Right ventricle myocardium inferior (tissue), 1 donor: ENCODE measurements at places on chromosomes 5 and 9. TPM values are rescaled to one million over a fixed set of nuclear protein-coding genes. Genes with fewer than 3 reads are reported as not detected.

The SPINK7 gene
- total RNA-seq: not detected

GRCh38 chr9:89969881-89970639 lies 365.2 kb downstream of the GADD45G start:
- no peak for DNase-seq

The DMGDH gene
- 2.0 TPM for total RNA-seq

GRCh38 chr5:112253478-112254250 lies 165.4 kb downstream of the EPB41L4A start:
- no peak for DNase-seq

DNA sequence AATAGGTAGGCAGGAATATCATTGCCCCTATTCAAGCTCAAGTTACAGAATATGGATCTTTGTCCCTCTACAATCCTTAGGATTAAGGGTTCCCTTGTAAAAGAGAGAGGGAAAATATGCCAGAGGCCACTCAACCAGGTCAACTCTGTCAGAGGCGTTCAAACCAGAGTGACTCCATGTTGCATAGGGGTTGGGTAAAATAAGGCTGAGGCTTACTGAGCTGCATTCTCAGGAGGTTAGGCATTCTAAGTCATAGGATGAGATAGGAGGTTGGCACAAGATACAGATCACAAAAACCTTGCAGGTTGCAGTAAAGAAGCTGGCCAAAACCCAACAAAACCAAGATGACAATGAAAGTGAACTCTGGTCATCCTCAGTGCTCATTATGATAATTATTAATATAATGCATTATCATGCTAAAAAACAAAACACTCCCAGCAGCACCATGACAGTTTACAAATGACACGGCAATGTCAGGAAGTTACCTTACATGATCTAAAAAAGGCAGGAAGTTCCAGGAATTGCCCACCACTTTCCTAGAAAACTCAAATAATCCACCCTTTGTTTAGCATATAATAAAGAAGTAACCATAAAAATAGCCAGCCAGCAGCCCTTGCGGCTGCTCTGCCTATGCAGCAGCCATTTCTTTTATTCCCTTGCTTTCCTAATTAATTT lies 64.8 kb downstream of the ERP44 start:
- DNase-seq: no peak

DNA sequence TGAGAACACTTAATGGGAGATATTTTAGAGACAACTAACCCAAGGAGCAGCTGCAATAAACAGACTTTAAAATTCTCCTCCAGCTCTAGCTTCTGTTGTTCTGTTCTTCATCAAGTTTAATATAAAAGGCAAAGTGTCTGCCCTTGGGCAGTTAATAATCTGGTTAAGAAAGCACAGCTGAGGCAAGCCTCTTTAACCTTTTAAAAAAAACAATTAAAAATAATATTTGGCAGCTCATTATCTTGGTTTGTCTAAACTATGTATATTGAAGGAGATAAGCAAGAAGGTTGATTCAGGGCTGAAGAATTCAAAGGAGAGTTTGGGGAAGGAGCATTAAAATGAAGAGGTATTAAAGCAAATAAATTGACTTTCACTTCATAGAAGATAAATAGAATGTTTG lies 75.4 kb downstream of the TSSK1B start:
- no peak for DNase-seq

DNA sequence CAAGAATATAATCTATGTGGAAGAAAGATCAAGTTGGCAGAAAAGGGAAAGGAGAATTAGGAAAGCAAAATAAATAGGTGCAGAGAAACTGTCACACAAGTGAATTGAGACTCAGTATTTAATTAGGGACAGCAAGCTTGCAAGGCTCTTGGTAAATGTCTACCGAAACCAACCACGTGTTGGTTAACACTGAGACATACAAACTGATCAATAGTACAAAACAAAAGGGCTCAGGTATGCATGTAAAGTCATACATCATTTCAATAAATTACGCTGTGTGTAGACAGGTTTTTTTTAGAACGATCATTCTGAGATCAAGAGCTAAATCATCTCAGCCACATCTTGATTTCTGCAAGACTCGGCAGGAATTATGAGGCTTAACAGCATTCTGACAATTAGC lies 225.4 kb downstream of the EBF1 start:
- DNase-seq: no peak

- no peak for DNase-seq
Measured at GRCh38 chr9:26725573-26725972, 167.0 kb downstream of the CAAP1 start.

The RASGRF2 gene
- 5.9 TPM for total RNA-seq

GRCh38 chr5:119318256-119318894 lies 37.4 kb upstream of the TNFAIP8 start:
- DNase-seq: no peak

GRCh38 chr5:120091376-120091948 lies 372.6 kb upstream of the PRR16 start:
- no peak for DNase-seq

The SLC25A2 gene
- total RNA-seq: not detected

The HTR4 gene
- total RNA-seq: 0.22 TPM

DNA sequence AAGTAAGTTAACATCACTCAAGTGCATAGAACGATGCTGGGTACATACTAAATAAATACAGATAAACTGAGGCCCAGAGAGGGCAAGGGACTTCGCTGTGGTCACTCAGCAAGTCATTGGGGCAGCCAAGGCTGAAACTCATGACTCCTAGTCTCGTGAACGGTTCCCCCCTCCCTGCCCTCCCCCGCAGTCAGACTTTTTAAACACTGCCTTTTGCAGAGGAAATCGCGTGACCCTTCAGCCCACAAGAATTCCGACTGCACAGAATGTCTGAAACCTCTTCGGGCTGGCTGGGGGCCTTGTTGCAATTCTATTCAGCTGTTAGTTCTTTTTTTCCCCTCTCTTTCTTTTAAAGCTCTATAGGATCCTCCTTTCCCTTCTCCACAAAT lies 28.1 kb downstream of the NEK6 start:
- DNase-seq: no peak

- no peak for DNase-seq
Measured at GRCh38 chr9:8832955-8833354, 1033.4 kb upstream of the DMAC1 start.

DNA sequence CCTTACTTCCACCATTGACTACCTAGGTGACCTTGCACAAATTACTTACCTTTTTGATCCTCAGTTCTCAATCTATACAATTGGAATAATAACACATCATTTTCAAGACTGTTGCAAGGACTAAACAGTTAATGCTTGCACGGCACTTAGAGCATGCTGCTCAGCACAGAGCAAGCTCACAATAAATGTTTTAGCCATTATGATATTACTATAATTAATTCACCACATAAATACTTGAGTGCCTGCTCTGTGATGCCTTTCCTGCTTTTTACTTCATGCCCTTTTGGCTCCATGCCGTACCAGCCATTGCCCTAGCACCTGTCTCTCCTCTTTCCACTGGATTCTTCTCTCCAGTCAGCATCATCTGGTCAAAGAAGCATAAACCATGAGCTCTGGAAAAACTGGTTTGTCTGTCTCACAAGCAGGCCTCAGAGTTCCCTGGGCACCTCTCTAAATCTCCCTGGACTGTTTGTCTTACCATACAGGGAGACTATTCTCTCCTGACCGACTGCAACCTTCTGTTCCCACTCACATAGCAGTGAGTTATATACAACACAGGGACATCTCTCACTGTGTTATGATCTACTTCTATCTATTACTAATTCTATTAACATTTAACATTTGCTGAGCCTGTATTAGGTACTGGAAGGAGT lies 260.4 kb upstream of the ADRA1B start:
- no peak for DNase-seq

- no peak for DNase-seq
Measured at GRCh38 chr9:110316261-110317075, 21.2 kb downstream of the TXNDC8 start.

- DNase-seq: no peak
Measured at GRCh38 chr5:143771602-143772001, 40.4 kb upstream of the HMHB1 start.

The ZNF618 gene
- 1.6 TPM for total RNA-seq

GRCh38 chr9:99606296-99606695 lies 215.4 kb upstream of the NR4A3 start:
- DNase-seq: no peak

- DNase-seq: no peak
Measured at GRCh38 chr5:96404191-96404867, 28.7 kb downstream of the PCSK1 start.

DNA sequence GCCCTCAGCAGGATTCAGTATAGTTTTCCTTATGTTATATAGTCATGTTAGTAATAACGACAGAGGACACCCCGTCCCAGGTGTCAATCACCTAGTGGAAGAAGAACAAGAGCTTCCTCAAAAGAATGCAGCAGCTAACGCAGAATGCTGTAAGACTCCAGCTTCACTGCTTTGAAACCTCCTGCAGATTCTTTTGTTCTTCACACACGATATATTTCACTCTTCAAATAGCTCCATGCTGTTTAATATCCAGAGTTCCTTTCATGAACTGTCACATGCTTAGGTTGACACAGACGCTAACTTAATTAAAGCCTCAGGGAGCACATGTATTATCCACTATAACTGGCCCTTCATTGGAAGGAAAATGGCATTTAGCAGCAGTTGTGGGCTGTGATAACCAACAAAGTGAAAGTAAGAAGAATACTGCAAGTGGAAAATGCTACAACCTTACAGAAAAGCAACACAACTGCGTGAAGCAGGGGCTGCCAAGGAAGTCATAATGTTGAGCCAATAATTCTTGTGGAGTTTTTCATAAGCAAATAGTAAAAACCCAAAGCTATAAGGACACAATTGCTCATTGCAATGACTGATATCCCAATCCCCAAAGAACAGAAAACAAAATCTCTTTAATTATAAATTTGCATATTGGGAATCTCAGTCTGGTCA lies 387.5 kb downstream of the PLK2 start:
- DNase-seq: no peak

DNA sequence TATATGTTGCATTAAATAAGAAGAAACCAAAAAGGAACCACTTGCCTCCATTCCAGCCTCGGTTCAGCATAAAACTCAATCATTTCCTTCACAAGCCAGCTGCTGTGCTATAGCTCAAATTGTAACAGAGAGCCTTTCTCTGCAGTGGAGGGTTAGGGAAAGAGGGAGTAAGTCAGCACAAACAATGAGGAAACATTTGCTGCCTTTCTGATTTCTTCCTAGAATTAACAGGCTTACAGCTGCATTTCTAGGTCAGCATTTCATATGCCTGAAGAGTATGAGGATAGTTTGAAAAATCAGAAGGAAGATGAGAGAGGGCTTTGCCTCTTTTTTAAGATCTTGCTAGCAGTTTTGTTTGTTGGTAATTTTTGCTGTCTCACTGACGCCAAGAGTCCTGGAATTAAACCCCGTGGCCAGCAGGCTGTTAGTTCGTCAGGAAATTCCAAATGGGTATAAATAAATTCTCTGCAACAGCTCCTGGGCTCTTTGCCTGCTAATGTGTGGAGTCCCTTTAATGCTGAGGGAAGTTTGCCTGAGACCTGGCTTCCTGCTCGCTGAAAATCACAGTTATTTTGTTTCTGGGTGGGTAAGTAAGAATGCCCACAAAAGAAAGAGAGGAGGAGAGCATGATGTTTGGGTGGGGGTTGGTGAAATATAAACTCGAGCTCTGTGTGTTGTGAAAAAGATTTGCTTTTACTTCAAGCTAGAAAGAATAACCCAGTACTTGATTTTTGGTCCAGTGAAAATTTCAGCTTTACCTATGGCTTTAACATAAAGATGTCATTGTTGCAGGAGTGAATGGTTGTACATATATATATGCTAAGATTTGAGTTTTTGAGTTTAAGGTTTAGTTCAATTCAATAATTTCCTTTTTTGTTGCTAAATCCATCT lies 148.1 kb upstream of the DMRT1 start:
- no peak for DNase-seq

DNA sequence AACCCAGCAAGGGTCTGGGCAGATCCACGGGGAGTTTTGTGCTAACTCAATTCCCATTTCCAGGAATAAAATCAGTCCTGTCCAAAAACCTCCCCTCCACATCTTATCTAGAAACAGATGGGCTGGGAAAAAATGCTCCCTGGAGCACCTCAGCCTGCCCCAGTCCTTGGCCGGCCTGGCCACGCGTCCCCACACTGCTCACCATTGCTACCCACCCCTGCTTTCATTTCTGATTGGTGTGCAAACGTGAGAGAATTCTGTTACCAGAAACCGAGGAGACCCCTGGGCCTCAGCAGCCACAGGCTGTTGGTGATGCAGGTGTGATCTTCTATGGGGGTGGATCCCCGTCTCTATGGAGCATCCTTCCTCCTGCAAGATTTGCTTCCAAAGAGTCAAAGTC lies 38.0 kb upstream of the OLFM1 start:
- DNase-seq: no peak

GRCh38 chr9:6576987-6577386 lies 68.5 kb downstream of the GLDC start:
- DNase-seq: no peak

The CTNNA1 gene
- total RNA-seq: 322 TPM

- no peak for DNase-seq
Measured at GRCh38 chr5:117433818-117434217, 859.2 kb upstream of the SEMA6A start.

DNA sequence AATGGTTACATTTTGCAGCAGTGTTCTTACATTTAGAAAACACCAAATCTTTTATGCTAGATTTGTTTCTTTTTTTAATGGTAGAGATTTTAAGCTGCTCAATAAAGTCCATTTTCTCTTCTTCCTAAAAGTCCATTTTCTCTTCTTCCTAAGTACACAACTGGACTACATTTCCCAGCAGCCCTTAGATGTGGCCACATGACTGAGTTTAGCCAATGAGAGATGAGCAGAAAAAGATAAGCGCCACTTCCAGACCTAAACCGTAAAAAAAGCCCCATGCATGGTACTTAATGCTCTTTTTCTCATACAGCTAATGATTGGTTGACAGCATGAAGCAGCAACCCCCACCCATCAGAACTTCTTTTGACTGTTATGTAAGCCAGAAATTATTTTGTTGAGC lies 206.7 kb downstream of the FAM114A2 start:
- no peak for DNase-seq

DNA sequence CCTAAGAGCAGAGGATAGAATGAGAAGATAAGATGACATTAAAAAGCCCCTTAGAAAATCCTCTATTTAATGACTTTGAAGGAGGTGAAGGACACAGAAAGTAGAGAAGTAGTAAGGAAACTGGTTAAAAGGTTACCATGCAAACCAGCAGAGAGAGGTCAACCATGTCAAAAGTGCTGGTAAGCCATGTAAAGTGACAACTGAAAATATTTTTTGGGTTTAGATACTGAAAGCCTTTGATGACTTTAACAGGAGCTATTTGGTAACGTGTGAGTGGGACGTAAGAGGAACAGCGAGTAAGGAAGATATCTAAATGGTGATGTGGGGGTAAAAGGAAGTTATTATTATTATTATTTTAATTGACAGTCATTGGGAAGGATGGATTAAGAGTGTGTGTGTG lies 56.9 kb downstream of the MACIR start:
- no peak for DNase-seq

- no peak for DNase-seq
Measured at GRCh38 chr5:134873494-134873893, 677 bp upstream of the TXNDC15 start.

GRCh38 chr9:80049096-80049782 lies 477.5 kb downstream of the TLE4 start:
- DNase-seq: no peak

The GNAQ gene
- total RNA-seq: 15.9 TPM

The OR1J4 gene
- total RNA-seq: not detected
